ENCODE measurements at places on chromosomes 3 and 15. TPM values are rescaled to one million over a fixed set of nuclear protein-coding genes. Genes with fewer than 3 reads are reported as not detected.

KBTBD12 gene
- total RNA-seq, result not detected

FANCD2OS gene
- total RNA-seq, result not detected

ROPN1 gene
- not detected for total RNA-seq

PAQR5 gene
- total RNA-seq, result 1.5 TPM

GRAMD2A gene
- total RNA-seq, result 0.33 TPM

NR2E3 gene
- total RNA-seq, result 0.25 TPM

ILDR1 gene
- not detected for total RNA-seq

RBPMS2 gene
- under 0.01 TPM for total RNA-seq

NOX5 gene
- total RNA-seq, result 0.25 TPM

GOLGA8Q gene
- total RNA-seq, result 2.2 TPM

RAMAC gene
- 30.1 TPM for total RNA-seq

C2CD4B gene
- total RNA-seq, result 0.25 TPM

DUOX1 gene
- total RNA-seq, result not detected

CKMT1B gene
- total RNA-seq, result not detected

DLEC1 gene
- total RNA-seq, result 0.12 TPM

DCBLD2 gene
- 311 TPM for total RNA-seq

THRB gene
- total RNA-seq, result 0.77 TPM

A4GNT gene
- not detected for total RNA-seq

SYNPR gene
- total RNA-seq, result not detected

PRKCD gene
- total RNA-seq, result 5.9 TPM

PAK6 gene
- under 0.01 TPM for total RNA-seq

SLC12A1 gene
- not detected for total RNA-seq

PARP15 gene
- under 0.01 TPM for total RNA-seq

RTP1 gene
- total RNA-seq, result not detected

DLL4 gene
- total RNA-seq, result 0.66 TPM

SKIL gene
- total RNA-seq, result 107 TPM

EIF4A2 gene
- 2,028 TPM for total RNA-seq

IL17RB gene
- total RNA-seq, result 0.11 TPM

ADAMTSL3 gene
- total RNA-seq, result 0.22 TPM

BCHE gene
- 13.4 TPM for total RNA-seq

SUSD5 gene
- 4.1 TPM for total RNA-seq

VIPR1 gene
- total RNA-seq, result not detected

PAK2 gene
- total RNA-seq, result 56.1 TPM

PTH1R gene
- 1.00 TPM for total RNA-seq

AGTR1 gene
- 0.55 TPM for total RNA-seq

ZNF774 gene
- total RNA-seq, result 1.1 TPM

MST1R gene
- total RNA-seq, result 0.33 TPM

CDHR4 gene
- 0.12 TPM for total RNA-seq

NPAP1 gene
- not detected for total RNA-seq

EIF2B5 gene
- 57.3 TPM for total RNA-seq

CLSTN2 gene
- total RNA-seq, result 1.00 TPM

GHSR gene
- not detected for total RNA-seq

GNAT1 gene
- not detected for total RNA-seq

Data from uterine smooth muscle cell (primary cell).